ENCODE measurements at places on chromosomes 7 and 10.

DNA sequence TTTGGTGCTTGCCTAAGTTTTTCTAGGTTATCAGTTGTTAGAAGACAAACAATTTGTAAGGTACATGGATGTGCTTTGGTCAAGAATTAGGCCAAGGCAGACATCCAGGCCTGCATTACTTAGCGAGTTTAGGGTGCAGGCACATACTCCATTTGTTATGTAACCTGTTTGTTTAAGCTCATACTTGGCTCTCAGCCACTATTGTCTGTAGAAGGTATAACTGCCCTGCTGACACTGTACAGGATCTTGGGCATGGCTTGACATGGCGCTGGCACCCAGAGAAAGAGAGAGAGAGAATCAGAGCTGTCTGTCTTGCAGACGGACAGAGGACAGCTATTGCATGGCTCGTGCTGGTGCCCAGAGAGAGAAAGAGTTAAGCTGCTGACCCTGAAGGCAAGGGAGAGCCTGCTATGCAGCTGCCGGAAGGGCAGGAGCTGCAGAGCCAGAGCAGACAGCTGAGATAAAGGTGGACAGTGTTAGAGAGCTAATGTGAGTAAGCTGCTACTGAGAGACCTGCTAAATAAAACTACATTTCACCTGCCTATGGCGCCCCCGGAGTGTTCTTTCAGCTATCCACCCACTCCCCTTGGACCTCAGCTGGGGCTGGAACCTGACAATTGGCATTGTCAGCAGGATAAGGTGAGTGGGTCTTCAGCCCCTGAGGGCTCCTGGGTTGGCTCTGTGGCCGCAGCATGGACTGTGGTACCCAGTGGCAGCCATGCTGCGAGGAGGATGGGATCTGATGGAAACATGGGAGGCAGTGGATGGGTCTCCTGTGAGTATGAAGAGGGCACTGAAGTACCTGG is 120.9 kb upstream of the TMEM106B start:
- no peak for DNase-seq

DNA sequence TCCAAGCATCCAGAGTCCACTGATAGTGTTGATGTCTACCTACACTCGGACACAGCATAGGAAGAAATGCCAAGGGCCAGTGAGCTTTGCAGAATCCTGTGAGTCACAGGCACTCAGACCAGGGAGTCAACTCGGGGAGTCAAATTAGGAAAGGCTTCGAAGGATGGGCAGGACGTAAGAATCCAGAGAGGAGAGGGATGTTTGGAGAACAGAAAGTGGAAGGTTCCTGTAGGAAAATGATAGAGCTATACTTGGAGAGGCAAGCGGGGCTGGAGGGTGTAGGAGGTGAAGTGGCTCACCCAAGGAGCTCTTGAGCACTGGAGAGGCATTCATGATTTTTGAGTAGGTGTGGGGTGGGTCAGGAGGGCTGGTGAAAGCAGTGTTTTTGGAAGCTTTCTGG is 3.0 kb downstream of the ZYX start:
- DNase-seq: no peak

DNA sequence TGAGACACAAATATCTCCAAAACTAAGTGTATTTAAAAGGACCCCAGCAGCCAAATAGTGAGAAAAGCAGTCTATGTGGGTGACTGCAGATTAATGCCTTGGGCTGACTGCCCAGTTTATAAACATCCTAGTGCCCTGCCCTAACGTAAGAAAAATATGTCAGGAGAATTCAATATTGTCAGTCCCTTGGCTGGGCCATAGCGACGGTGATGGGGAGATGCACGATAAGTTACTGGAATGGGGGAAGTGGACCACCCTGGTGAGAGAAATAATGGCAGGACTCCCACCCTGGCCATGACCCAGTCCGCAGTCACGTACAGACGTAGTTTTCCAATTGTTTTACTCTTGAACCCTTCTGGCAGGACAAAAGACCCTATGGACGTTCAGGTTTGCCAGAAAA is 48.0 kb downstream of the JCAD start:
- DNase-seq: no peak

DNA sequence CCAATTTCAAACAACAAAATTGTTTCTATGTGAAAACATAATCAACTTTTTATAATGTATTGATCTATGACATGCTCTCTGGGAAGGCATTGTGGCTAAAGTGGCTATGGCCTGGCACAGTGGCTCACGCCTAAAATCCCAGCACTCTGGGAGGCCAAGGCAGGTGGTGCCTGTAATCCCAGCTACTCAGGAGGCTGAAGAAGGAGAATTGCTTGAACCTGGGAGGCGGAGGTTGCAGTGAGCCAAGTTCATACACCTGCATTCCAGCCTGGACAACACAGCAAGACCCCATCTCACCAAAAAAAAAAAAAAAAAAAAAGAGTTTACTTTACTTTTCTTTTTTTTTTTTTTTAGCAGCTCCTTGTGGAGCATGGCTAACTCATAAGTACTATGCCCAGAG is 38.9 kb upstream of the CPN1 start:
- DNase-seq: no peak

- no peak for DNase-seq
Observed at GRCh38 chr10:100827819-100828737, 82.7 kb downstream of the PAX2 start.

DNA sequence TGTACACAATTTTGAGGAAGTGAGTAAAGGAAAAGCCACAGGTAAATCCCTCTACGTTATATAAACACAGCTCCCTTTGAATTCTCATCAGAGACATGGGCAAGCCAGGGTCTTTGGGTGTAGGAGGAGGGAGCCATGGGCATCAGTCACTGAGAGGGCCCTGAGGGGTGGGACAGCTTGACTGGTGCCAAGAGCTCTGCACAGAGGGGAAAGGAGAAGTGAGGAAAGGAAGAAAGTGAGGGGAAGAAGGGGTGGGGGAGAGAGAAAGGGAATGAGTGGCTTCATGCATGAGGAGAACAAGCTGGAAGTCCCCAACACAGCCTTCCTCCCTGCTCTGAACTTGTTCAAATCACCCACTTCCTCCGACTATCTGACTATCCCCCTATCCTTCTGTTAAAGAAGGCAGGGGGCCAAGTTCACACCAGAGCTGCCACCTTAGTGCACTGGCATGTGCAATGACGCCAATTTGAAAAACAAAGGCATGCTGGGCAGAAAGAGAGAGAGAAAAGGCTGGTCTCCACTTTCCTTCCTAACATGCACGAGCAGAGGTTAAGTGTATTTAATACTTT is 16.4 kb upstream of the RNF148 start:
- DNase-seq: no peak

DNA sequence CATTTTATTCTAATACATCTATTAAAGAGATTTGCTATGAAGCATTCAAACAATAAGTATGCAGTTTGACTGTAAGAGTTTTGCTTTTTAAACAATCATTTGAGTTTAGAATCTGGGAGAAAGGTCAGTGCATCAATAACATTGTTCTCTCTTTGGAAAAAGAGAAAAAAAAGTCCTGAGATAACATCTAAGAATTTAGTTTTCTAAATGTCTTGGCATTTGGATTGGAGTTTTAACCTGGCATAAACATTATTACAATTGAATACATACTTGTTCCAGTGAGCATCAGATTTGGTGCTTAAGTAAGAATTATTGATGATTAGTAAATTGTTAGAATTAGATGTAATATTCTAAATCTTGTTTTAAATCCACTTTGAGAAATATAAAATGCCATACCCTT is 47.2 kb upstream of the AKR1E2 start:
- DNase-seq: no peak

DNA sequence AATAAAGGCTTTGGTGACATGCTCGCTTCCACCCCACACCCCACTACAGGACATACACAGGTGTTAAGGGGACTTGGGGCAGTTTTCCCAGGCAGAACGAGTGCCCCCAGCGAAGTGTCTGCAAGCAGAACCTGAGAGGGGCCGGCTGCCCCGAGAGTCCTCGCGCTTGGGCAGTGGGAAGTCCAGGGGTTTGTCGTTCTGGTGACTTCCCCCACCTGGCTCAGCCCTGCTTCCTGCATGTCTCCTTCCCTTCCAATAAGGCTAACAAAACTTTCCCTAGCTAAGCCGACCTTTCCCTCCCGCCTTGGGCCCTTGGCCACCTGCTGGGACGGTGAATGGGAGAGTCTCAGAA is 916 bp downstream of the VWA2 start:
- DNase-seq: no peak

- no peak for DNase-seq
Observed at GRCh38 chr10:69952069-69952800, 100.4 kb upstream of the MACROH2A2 start.

DNA sequence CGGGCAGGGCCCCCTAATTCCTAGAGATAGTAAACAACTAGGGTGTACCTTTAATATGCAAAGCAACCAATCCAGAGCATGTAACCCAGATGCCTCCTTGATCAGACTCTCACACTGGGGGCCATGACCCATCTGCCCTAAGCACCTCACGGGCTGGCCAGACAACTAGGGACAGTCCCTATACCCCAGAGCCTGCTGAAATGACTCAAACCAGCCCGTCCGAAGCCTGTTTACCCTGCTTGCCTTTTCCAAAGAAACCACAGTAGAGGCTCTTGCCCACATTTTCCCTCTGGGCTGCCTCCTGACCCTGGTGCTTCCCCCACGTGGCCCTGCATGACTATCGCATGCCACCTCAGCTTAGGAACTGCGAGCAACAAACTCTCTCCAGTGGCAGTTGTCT is 46.2 kb downstream of the RGS10 start:
- no peak for DNase-seq

- DNase-seq: no peak
Observed at GRCh38 chr7:129739427-129739826, 127.9 kb downstream of the NRF1 start.

DNA sequence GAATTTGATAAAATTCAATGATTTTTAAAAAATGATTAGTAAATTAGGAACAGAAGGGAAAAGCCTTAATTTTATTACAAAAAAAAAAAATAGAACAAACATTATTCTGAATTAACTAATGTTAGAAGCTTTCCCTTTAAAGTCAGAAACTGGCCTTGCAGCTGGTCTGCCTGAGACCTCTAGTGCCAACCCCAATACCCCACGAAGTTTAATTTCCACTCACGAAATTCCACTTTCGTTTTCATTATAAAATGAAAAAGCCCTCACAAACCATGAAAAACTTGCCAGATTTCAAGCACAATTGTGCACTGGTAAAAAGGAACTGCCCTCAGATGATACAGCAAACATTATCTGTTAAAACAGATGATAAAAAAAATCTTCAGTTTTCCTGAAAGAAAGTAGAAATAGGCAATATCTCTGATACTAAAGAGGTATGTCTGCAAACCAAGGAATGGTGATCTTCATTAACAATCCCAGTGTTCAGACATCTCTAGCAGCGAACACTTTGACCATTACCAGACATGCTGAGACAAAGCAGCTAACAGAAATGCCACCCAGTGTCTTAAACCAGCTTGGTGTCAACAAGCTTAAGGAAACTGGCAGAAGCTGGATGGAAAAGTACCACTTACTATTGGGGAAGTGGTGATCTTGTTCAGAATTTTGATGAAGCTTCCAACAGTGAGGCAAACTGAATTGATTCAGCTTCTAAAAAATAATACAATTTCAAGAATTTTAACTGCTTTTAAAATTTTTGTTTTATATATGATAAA is 80.2 kb downstream of the PALS2 start:
- DNase-seq: no peak

DNA sequence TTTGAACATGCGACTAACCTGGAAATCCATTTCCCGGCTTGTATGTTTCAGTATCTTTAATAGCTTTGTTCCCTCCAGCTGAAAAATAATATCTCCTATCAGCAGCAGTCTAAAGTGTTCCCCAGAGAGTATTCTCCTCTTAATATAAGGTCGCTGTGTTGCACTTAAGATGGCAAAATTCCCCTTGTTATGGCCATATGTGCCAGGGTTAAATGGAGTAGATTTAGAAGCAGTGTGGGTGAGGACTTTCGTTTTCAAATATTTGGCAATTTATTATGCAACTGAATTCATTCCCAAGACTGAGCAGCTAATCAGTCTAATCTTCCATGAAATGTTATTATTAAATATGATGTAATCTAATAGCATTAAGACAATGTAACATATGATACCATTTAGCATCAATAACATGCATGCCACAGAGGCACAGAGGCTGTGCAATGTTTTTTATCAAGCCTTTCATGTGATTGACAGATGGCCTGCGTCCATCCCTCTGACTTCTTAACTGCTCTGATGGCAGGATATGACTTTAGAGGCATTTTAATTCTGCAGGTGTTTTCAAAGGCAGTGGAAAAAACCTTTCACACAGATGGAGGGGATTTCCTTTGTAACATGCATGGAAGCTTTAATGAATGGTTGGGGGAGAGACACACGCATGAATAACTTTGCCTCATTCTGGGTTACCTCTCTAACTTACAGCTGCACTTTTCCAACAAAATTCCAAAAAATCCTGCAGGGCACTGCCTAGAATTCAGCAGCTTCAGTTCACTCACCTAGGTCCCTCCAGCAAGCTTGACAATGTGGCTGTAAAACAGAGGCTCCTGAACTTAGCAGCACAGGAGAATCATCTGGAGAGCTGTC is 55.1 kb upstream of the ZPBP start:
- DNase-seq: no peak

DNA sequence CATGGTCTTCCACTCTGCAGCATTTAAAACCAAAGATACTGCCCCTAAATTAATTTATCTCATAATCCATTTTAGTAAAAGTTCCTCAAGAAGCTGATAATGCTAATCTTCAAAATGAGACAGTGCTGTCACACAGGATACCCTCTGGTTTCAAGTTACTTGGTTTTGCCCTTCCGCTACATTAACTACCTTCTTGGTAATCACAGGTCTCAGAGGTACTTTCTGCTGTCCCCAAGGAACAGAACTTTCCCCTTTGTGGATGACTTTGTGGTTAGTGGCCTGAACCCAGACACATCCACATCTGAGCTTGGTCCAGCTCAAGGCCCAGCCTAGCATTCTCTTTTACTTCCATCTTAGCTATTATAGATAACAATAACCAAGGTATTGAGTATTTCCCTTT is 88.8 kb upstream of the TMEM26 start:
- no peak for DNase-seq

GRCh38 chr7:55052081-55052480 is 33.3 kb downstream of the EGFR start:
- no peak for DNase-seq

- DNase-seq: no peak
Observed at GRCh38 chr10:50419756-50420155, 168.4 kb upstream of the ASAH2 start.

DNA sequence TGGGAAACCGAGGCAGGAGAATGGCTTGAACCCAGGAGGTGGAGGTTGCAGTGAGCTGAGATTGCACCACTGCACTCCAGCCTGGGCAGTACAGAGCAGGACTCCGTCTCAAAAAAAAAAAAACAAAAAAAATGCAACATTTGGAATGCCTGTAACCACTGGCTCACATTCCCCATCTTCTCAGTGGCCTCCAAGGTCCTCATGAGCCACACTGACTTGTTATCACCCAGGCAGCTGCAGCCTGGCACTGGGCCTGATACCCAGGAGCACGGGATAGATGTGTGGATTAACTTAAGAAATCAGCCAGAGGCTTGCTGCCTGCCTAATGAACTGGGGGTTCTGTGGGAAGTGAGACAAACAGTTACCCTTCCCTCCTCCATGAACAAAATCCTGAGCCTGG is 23.0 kb downstream of the JCAD start:
- no peak for DNase-seq

GRCh38 chr10:79159785-79160184 is 91.0 kb downstream of the ZMIZ1 start:
- no peak for DNase-seq

All from AG09319 (cell line).